ENCODE measurements at places on chromosomes 6 and 20.

GRCh38 chr6:83047065-83047754, 18.4 kb downstream of the UBE3D start:
- no peak for DNase-seq

- DNase-seq, result no peak
These were observed 54.2 kb downstream of the MAP3K5 start for GRCh38 chr6:136737871-136738691.

GRCh38 chr6:71582820-71583219, 294.2 kb downstream of the OGFRL1 start:
- DNase-seq, result no peak

DNA sequence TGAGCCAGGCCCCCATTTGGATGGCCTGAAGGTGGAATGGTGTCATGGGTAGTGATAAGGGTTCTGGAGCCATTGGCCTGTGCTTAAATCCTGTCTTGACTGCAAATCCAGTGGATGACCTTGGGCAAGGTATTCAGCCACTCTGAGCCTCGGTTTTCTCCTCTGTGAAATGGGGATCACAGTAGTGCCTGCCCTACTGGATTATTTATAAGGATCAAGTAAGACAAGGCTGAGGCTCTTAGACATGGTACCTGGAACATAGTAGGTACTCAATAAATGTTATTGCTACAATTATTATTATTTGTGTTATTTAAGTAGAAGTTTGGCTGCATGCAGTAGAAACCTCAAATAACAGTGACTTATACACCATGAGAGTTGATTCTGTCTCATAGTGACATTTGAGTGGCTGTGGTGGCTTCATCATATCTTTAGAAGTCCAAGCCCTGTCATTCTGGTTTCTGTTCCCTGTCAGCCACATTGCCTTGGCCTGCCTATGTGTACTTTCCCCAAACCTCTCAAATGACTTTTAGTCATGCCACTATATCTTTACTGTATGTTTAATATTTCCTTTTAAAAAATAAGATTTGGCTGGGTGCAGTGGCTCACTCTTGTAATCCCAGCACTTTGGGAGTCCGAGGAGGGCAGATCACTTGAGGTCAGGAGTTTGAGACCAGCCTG, 37.6 kb upstream of the CHMP4B start:
- no peak for DNase-seq

DNA sequence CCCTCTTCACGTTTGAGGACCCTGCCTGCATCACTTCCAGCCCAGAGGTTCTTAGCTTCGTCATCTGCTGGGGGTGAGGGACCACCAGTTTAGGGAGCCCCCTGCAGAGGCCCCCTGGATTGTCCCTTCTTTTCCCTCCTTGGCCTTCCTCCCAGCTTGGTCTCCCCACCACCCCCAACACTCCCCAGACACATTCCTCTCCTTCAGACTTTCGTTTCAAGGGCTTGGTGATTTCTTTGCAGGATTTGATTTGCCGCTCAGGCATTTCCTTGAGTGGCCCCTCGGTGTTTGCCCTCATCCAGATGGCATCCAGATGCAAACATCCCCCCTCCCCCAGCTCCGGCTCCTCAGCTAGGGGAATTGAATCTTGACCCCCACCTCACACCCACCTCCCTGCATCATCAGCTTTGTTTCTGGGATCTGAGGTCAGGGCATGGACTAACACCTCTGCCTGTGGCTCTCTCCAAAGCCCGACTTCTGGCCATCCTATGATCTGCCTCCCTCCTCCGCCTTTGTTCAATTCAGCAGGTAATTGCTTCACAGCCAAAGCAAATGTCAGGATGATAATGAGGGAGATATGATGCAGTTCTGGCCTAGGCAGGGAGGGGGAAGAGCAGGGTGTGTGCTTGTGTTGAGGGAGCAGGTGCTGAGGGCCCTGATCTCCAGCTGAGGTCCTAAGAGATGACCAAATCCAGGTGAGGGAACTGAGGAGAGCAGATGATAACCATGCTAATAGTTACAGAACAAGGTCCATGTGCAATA, 141.5 kb downstream of the VEGFA start:
- DNase-seq, result no peak

All from stimulated activated CD8-positive, alpha-beta memory T cell treated with anti-CD3 and anti-CD28 coated beads, Interleukin-7, amount 100 ng/mL, for 1 hour (primary cell).